ENCODE measurements at places on chromosomes 5 and 9.

GRCh38 chr9:134177624-134178393 is 13.4 kb upstream of the RNU6ATAC start:
- DNase-seq, result no peak

DNA sequence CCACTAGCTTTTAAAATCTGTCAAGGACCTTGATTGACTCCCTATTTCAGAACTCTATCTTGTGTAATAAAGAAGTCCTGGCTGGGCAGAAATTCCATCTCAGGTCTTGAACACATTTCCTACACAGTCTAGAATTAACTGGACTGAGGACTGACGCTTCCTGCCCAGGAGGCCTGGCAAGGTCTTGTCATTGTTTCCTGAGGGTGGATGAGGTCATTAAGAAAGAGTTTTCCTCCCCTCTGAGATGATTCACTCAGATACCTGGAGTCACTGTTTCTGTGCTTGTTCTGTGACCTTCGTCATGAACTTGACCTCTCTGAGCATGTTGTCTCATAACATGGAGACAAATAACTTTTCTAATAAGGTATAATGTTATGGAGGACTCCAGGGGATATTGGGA is 10.0 kb downstream of the MTAP start:
- no peak for DNase-seq

- DNase-seq, result no peak
These were observed 53.1 kb upstream of the TYRP1 start for GRCh38 chr9:12640016-12640587.

DNA sequence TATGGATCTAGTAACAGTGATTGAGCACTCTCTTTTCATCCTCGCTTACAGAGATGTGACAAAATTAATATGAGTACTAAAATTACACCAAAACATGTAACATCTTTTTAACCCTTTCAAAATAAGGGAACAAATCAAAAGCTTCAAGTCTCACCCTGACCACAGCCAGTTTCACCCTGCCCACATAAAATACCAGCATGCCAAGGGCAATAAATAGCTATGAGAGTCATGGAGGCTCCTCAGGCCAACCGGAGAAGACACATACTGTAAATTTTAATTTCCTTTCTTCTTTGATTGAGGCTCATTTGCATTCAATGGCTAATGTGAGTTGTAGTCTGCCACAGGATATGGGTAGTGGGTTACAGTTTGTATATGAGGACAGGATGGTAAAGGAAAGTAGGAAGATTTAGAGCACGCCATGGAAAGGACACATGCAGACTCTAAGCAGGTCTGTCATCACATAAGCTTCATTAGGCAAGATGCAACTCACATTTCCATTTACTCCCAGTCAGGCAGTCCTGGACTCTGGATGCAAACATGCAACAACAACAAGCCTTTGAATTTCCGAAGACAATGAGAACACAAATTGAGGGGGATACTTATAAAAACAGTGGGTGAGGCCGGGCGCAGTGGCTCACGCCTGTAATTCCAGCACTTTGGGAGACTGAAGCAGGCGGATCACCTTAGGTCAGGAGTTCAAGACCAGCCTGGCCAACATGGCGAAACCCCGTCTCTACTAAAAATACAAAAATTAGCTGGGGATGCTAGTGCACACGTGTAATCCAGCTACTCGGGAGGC is 11.3 kb downstream of the IL4 start:
- DNase-seq, result no peak

- DNase-seq, result no peak
These were observed 122.0 kb downstream of the WDR70 start for GRCh38 chr5:37501152-37501551.

DNA sequence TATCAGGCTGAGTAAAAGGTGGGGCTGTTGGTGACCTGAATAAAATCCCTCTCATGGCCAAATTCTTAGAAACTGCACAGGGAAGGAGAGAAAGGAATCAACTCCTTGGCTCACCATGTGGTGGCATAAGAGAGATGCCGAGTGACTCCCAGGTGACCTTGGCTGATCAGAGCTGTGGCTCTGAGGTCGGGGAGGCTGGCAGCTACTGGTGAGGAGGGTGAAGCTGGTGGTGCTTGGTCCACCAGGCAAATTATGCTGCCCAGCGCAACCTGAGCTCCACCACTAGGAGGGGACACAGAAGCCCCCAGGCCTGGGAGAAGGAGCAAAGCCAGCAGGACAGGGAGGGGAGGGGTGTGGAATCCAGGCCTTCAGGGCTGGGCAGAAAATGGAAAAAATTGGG is 111.2 kb upstream of the IL12B start:
- peak; percentile 9 for DNase-seq
